ENCODE measurements at places on chromosomes 4 and X. TPM values are rescaled to one million over a fixed set of nuclear protein-coding genes. Genes with fewer than 3 reads are reported as not detected.
A peak's percentile ranks its signal among the peaks of the same experiment; 100 is the strongest.

DNA sequence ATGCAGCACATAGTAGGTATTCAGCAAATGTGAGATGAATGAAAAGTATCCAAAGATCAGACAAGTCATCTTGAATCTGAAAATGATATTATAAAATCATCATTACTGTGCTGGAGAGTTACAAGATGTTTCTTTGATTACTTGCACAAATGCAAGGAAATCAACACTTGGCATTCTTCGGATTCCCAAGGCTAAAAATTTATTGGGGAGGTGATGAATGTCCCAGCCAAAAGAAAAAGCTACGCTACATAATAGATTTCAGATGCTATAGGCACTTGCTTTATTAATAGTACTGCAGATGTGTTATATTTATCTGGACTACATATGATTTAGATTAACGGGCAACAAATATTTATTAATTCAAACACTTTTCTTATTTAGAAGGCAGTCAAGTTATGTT lies 286.7 kb upstream of the TENM3 start:
- no peak overlapping the region for H3K4me3 ChIP-seq
- no peak for DNase-seq
- no peaks in the 10 kb centered on the region for H3K36me3 ChIP-seq
- no peaks in the 10 kb centered on the region for H3K27me3 ChIP-seq
- H3K27ac ChIP-seq = no peak overlapping the region

DNA sequence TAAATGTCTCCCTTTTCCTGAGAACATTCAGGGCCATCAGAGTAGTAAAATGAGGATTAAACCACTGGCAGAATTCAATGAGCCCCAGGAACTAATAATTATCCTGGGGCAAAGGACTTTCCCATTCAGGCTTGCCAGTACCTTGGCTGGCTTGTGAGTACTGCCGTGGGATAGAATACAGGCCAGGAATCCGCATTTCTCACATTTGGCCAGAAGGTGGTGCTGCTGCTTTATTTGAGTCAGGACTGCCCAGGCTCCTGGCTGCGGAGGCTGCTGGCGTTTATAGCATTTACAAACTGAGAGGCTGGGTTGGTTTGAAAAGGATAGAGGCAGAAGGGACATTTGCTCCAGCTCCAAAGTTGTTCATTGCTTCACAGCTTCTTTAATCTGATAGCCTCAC lies 91.4 kb downstream of the RTL9 start:
- no peak overlapping the region for H3K4me3 ChIP-seq
- no peak overlapping the region for H3K27ac ChIP-seq
- no peaks in the 10 kb centered on the region for H3K4me1 ChIP-seq
- peak; percentile 70 for DNase-seq

FMR1NB gene
- not detected for total RNA-seq

TMEM31 gene
- not detected for total RNA-seq

DNA sequence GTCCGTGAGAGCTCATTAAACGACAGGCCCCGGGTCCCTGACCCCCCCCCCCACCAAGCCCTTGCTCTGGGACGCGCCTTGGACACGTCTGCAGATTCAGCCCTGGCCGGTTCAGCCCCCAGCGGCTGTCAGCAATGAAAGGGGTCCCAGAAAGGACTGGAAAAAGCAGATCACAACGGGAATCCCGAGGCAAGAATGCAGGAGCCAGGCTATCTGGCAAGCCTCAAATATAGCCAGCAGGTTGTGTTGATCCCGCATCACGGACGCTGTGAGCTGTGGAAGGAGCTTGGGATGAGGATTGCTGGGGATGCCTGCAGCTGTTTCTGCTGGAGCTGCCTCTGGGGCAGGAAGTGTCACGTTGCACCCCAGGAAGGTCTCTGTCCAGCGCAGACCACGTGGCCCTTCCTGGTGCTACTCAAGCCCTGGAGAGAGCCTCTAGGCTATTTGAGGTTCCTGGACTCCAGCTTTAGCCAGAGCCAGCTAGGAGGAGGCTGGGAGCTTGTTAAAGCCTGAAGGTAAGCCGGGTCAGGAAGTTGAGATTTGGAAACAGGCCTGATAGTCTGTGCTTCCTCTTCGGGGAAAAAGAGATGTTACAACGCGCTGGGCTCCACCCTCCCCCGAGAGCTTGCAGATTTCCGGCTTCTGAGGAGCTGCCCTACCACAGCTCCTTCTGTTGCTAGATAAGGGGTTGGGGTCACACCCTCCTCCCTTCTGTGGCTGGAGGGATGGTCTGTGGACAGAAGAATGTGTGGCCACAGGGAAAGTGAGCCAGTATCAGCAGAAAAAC lies 19.3 kb upstream of the CSF2RA start:
- H3K36me3 ChIP-seq = peaks cover 10% of the 10 kb centered on the region
- peak; percentile 24 for DNase-seq
- no peak overlapping the region for H3K4me3 ChIP-seq
- H3K27me3 ChIP-seq = no peaks in the 10 kb centered on the region

DNA sequence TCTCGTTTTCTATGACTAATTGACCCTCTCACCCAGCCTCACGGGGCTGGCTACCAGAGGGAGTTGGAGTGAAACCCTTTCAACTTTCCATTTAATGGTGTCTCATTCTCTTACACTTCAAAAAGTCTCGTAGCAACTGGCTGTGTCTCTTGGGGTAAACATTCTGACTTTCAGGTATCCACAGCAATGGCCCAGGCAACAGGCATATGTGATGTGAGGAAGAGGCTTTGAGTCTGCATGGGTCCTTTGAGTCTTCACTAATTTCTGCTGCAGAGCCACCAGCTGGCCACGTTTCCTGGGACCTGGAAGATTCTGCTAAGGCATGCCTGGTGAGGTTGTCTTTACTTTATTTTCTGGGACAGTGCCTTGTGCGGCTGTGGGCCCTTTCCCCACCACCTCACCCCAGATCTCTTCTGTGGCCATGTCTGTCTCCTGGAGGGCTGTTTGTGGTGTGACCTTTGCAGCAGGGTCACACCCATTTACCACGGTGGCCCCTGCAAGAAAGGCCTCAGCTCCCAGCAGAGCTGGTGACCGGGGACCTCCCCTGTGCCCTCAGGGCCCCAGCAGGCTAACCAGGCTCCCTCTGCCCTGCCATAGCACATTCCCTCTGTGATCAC lies 112.5 kb upstream of the FRG1 start:
- H3K4me1 ChIP-seq = no peaks in the 10 kb centered on the region
- H3K27ac ChIP-seq = peak overlapping the region; percentile 72
- no peaks in the 10 kb centered on the region for H3K36me3 ChIP-seq

CSAG3 gene
- not detected for total RNA-seq

PLXNA3 gene
- total RNA-seq = 82.6 TPM

CABS1 gene
- total RNA-seq = not detected

DNA sequence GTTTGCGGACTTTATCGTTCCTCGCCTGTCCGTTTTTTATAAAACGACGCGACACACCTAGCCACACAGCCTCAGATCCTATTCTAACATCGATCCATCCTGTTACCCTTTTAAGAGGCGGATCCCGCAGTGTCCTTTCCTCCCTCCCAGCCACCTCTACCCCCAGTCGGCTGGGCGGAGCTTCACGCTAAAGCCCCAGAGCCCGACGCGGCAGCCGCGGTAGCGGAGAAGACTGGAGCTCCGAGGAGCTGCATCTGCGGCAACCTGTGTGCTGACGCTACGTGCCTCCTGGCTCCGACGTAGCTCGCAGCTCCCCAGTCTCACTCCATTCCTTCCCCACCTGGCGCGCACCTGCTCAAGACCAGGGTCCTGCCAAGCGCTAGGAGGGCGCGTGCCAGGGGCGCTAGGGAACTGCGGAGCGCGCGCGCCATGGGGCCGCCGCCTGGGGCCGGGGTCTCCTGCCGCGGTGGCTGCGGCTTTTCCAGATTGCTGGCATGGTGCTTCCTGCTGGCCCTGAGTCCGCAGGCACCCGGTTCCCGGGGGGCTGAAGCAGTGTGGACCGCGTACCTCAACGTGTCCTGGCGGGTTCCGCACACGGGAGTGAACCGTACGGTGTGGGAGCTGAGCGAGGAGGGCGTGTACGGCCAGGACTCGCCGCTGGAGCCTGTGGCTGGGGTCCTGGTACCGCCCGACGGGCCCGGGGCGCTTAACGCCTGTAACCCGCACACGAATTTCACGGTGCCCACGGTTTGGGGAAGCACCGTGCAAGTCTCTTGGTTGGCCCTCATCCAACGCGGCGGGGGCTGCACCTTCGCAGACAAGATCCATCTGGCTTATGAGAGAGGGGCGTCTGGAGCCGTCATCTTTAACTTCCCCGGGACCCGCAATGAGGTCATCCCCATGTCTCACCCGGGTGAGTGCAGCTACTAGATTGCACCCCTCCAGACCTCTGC lies at the start of gene RNF128:
TSS of gene RNF128 (plus strand) at position 217 of the 953 bp plus-strand sequence. CDS start at position 430, 213 bp downstream.
- peaks cover 6% of the 10 kb centered on the region for H3K4me1 ChIP-seq
- DNase-seq = peak; percentile 79
- H3K36me3 ChIP-seq = peaks cover 30% of the 10 kb centered on the region
- H3K27ac ChIP-seq = peak within 1 kb of the TSS; percentile 80
- H3K27me3 ChIP-seq = no peaks in the 10 kb centered on the region
- peak within 1 kb of the TSS; percentile 91 for H3K4me3 ChIP-seq

SPIN3 gene
- total RNA-seq = 19.4 TPM

ARX gene
- not detected for total RNA-seq

GRCh38 chr4:180923486-180923885 lies 1319.7 kb upstream of the TENM3 start:
- H3K27me3 ChIP-seq = no peaks in the 10 kb centered on the region
- no peaks in the 10 kb centered on the region for H3K36me3 ChIP-seq
- DNase-seq = no peak
- no peak overlapping the region for H3K4me3 ChIP-seq
- no peaks in the 10 kb centered on the region for H3K4me1 ChIP-seq

DNA sequence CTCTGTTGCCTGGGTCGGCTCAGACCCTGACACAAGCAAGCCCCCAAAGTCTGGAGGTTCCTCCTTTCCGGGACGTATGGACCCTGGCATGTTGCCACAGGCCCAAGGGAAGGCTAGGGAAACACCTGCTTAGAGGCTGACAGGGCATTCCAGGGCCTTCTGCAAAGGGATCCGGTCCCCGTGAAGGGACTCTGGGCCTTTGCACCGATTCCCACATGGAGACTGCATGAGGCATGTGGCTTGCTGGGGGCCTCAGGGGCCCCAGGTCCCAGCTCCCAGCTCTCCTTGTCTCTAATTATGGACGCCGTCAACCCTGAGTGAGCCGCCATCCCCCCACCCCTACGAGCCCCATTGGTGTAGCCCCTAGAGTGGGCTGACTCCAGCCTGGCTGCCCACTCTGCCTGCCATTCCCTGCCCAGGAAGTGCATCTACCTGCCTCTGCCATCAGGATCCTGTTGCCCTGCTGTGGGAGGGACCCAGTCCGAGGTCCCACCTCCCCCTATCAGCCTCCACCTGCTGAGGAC lies 4.2 kb upstream of the RGS12 start:
- peaks cover 15% of the 10 kb centered on the region for H3K27me3 ChIP-seq
- no peak for DNase-seq
- no peak overlapping the region for H3K27ac ChIP-seq
- no peak overlapping the region for H3K4me3 ChIP-seq
- peaks cover 14% of the 10 kb centered on the region for H3K4me1 ChIP-seq

GRCh38 chr4:8848507-8849265 lies 23.0 kb downstream of the HMX1 start:
- peaks cover 12% of the 10 kb centered on the region for H3K27me3 ChIP-seq
- no peaks in the 10 kb centered on the region for H3K36me3 ChIP-seq
- no peak overlapping the region for H3K27ac ChIP-seq
- H3K4me1 ChIP-seq = no peaks in the 10 kb centered on the region
- no peak overlapping the region for H3K4me3 ChIP-seq

DNA sequence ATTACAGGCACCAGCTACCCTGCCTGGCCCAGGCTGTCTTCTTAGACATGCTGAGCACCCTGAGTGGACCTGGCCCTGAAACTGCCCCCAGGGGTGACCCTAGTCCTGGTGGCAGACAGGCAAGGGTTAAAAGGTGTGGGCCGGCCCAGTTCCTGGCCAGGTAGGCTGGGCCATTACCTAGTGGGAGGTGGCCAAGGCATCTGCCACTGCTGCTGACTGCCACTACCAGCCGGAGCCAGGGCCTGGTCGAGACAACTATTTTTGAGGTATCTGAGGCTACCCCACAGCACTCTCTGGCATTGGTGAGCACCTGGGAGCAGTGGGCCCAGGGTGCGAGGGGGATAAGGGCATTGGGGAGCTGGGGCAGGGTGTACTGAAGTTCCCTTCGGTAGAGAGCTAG lies at the start of gene CCDC120:
TSS of gene CCDC120 (plus strand) at position 206 of the 400 bp plus-strand sequence. CDS start 3,043 bp downstream, outside the sequence.
- DNase-seq = peak; percentile 67
- H3K4me3 ChIP-seq = peak within 1 kb of the TSS; percentile 88
- H3K27ac ChIP-seq = peak within 1 kb of the TSS; percentile 74
- peaks cover 25% of the 10 kb centered on the region for H3K4me1 ChIP-seq
- peaks cover 28% of the 10 kb centered on the region for H3K36me3 ChIP-seq
- no peaks in the 10 kb centered on the region for H3K27me3 ChIP-seq

DCAF8L2 gene
- not detected for total RNA-seq

- no peaks in the 10 kb centered on the region for H3K27me3 ChIP-seq
- H3K27ac ChIP-seq = no peak overlapping the region
Observed at GRCh38 chr4:90449626-90450025, 322.4 kb downstream of the CCSER1 start.

SLAIN2 gene
- 44.1 TPM for total RNA-seq

GRCh38 chr4:11469650-11470437 lies 41.1 kb upstream of the HS3ST1 start:
- H3K4me1 ChIP-seq = peaks cover 54% of the 10 kb centered on the region
- H3K36me3 ChIP-seq = peaks cover 20% of the 10 kb centered on the region
- peak overlapping the region; percentile 52 for H3K4me3 ChIP-seq
- DNase-seq = no peak

FRAS1 gene
- 29.4 TPM for total RNA-seq

PPEF2 gene
- not detected for total RNA-seq

DNA sequence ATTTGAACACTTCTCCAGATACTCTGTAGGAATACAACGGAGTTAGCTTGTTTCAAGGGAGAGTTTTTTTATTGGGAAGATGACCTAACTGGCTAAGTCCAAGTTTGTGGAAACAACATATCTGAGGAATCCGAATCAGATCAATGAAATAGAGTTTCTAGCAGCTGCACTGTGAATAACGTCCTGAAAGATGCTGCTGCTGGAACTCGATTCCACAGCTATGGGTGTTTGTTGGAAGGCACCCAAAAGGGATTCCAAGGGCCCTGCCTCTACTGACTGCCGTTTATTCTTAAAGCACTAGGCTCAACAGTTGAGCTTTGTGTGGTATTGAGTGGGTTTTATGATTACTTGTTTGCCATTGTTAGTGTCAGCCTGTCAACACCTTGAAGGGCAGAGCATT lies 6.6 kb upstream of the GBA3 start:
- H3K4me3 ChIP-seq = no peak overlapping the region
- no peak overlapping the region for H3K27ac ChIP-seq
- no peaks in the 10 kb centered on the region for H3K27me3 ChIP-seq
- H3K4me1 ChIP-seq = no peaks in the 10 kb centered on the region
- no peak for DNase-seq

IL2 gene
- not detected for total RNA-seq

SLC34A2 gene
- 12.8 TPM for total RNA-seq

DNA sequence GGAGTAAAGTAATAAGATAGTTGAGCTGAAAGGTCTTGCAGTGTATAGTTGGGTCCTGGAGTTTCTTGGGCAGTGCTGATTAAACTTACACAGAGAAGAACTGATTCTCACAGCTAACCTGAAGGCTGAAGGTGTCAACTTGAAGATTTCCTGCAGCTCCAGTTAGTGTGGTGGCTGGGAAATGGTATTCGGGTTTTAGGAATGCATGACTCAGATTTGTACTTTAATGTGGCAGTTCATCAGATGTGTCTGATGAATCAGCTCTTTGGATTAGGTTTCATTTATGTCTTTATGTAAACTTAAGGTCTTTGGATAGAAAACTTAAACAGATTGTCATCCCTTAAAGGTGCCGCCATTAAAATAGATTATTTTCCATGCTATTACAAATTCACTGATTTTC lies 200.0 kb downstream of the IL1RAPL1 start:
- no peak overlapping the region for H3K27ac ChIP-seq
- DNase-seq = peak; percentile 0
- H3K36me3 ChIP-seq = no peaks in the 10 kb centered on the region
- H3K4me3 ChIP-seq = no peak overlapping the region

MYOZ2 gene
- total RNA-seq = not detected
